Lung microvascular endothelial cell (primary cell): ENCODE measurements at places on chromosomes 2 and 18. TPM values are rescaled to one million over a fixed set of nuclear protein-coding genes. Genes with fewer than 3 reads are reported as not detected.

GRCh38 chr18:12374401-12374800, 2.6 kb downstream of the AFG3L2 start:
- no peak for DNase-seq

DNA sequence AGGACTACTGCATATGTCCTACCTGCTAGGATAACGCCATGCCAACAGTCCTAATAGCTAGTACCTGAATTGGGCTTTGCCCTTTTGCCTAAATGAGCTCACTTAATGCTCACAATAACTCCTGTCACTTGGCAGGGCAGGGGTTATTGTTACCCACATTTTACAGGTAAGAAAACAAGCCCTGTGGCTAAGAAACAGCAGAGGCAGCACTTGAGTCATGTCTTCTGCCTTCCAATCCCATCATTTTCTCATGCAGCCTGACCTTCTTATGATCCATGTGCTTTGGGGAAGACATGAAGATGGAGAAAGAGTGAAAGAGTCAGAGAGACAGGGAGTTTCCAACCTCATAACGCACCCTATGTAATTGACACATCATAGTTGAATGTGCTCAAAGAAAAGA, 33.6 kb upstream of the LPIN1 start:
- DNase-seq, result no peak

REG1B gene
- not detected in 2 replicates for total RNA-seq

- no peak for DNase-seq
These were observed 3.3 kb downstream of the ITGA6 start for GRCh38 chr2:172430678-172431077.

PROKR1 gene
- not detected in 2 replicates for total RNA-seq

- no peak for DNase-seq
These were observed 13.7 kb downstream of the ANKRD23 start for GRCh38 chr2:96830044-96830562.

- peak; percentile 43 for DNase-seq
These were observed 171.5 kb downstream of the CELF4 start for GRCh38 chr18:37393945-37394609.

- peak; percentile 68 for DNase-seq
These were observed 107.1 kb downstream of the THADA start for GRCh38 chr2:43488737-43489136.

GRCh38 chr18:51568151-51568550, 370.7 kb upstream of the MEX3C start:
- DNase-seq, result no peak
